ENCODE measurements at places on chromosomes 2 and 18.

GRCh38 chr2:28168376-28168775 lies 224.3 kb upstream of the FOSL2 start:
- DNase-seq = no peak

GRCh38 chr2:128237081-128237534 lies 81.6 kb downstream of the HS6ST1 start:
- DNase-seq = no peak

DNA sequence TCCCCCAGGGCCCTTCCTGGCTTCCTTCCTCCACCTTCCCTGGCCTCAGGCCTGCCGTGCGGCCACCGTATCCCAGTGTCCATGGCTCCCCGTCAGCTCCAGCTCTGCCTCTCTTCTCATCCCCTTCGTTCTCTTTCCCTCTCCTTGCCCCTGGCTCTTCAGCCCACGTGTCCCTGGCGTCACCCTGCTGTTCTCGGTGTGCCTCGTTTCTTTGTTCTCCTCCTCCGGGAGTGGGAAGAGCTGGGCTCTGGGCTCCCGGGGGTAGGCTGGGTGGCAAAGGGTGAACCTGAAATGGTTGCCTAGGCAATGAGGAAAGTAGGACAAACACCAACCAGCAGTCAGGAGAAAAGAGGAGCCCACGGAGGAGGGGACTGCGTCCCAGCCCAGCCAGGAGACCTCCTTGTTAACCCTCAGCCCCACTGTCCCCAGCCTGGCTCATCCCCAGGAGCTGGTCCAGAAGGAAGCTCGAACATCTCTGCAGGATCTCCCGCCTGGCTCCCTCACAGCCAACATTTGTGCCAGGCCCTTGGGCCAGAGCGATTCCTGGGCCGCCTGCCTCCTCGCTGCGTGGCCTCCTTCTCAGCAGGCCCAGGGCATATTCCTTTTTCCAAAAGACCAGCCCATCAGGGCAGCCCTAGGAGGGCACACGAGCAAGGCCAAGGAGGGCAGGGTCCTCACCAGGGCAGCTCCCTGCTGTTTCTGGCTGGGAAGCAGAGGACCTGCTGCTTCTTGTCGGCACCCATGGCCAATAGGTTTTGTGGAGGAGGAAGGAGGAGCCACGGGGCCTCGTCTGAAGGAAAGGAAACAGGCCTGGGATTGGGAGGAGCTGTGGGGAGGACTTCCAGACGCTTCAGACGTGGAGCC lies 30.9 kb upstream of the DNMT3A start:
- no peak for DNase-seq

- no peak for DNase-seq
Measured at GRCh38 chr2:50178050-50178449, 853.9 kb downstream of the NRXN1 start.

- no peak for DNase-seq
Measured at GRCh38 chr2:192123847-192124246, 70.9 kb downstream of the TMEFF2 start.

GRCh38 chr2:75311521-75311920 lies 112.2 kb upstream of the TACR1 start:
- no peak for DNase-seq

DNA sequence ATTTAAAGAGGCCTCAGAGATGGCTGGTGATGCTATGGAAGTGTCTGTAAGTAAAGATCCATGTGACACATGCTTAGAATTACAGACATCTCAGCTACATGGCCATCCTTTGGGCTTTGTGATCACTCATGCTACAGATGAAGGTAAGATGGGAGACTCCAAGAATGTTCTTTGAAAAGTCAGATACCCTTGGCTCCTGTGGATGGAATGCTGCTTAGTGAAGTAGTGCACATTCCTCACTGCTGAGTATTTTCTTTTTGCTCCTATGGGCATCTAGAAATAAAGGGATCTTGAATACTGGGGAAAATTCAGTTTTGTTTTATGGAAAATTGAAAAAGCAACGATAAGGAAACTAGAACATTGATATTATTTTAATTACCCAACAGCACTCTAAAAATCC lies 55.2 kb upstream of the REV1 start:
- DNase-seq = no peak

DNA sequence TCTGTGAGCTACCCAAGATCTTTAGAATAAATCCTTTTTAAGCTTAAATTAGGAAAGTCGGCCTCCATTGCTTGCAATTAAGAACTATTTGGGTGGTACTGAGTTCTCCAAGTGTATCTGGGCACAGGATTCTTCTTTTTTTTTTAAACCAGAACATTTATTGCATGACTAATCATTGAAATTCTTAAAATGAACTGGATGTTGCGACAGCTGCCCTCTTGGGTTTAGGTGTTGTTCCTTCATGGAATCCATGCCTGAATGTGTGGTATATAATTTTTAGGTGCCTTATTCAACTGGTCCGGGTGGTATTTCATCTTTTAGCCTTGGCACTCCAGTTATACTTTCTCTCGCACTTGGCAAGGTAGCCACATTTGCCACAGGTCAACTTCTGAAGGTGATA lies 14.5 kb upstream of the KCNK3 start:
- DNase-seq = no peak

GRCh38 chr2:115011721-115012120 lies 569.3 kb downstream of the DPP10 start:
- DNase-seq = no peak

- DNase-seq = no peak
Measured at GRCh38 chr18:7532942-7533341, 34.2 kb upstream of the PTPRM start.

DNA sequence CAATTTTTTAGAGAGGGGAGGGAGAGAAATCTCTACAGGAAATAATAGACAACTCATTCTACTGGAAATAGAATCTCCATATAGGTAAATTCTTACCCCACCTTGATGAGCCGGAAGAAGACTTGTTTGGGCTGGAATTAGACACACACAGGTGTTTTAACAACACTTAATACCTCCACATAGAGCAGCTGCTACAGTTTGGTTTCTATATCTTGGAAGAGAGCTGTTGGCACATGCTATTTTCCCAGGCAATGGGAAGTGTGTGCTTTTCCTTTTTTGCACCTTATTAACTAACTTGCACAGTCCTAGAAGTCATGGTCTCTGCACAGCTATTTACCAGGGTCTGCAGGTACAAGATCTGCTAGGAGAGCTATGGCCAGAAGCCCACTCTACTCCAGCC lies 73.7 kb downstream of the SATB2 start:
- DNase-seq = no peak

- no peak for DNase-seq
Measured at GRCh38 chr2:30631051-30631671, 176.1 kb downstream of the CAPN13 start.

DNA sequence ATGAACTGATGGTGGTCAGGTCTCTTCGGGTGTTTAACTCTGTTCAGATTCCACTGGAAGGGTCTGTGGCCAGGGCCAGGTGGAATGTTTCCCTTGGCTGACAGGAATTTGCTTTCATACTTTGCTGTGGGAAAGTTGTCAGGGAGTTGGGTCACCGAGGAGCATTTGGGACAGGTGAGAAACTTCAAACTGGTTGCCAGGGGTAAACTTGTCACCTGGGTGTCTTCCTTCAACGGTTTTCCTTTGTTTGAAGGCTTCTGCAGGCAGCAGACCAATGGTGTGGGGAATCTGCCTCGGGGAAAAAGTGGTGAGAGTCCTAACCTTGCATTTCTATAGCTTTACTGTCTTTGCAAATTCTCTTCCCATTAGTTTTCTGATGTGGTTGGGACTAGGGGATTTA lies 92.2 kb downstream of the TGFA start:
- no peak for DNase-seq

DNA sequence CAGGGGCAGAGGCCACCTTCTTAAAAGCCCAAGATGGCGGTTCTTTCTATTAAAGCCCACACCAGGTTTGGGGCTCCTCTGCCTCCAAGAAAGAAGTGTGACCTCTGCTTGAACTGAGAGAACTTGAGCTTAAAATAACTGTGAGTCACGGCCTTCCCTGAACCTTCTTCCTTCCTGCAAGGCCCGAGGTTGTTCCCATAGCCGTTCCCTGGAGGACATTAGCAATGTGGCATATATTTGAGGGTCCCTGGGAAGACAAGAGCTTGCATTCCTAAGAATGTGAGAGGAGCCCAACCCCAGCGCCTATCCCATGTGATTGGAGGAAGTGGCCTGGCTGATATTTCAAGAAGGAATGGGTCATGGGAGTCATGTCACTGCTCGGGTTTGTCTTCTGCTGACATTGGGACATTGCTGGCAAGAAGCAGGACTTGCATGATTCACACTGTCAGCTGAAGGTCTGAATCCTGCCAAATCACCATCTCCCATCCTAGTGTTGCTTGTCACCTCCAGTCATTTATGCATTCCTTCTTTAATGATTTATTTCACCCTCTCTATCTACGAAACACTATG lies 168.1 kb downstream of the TRIB2 start:
- DNase-seq = peak; percentile 19

GRCh38 chr2:145757503-145758246 lies 1237.8 kb upstream of the ZEB2 start:
- no peak for DNase-seq

GRCh38 chr2:10022966-10023662 lies 20.2 kb upstream of the KLF11 start:
- DNase-seq = no peak

GRCh38 chr2:64019083-64019974 lies at the start of gene VPS54:
Gene VPS54, minus strand, starts transcription at chr2:64019428. Its CDS starts 35,429 bp downstream, at chr2:63983999.
- DNase-seq = peak; percentile 21

- DNase-seq = no peak
Measured at GRCh38 chr18:12310762-12311161, 2.7 kb downstream of the TUBB6 start.

GRCh38 chr2:171800639-171801038 lies 93.4 kb downstream of the SLC25A12 start:
- no peak for DNase-seq

GRCh38 chr2:64289737-64290136 lies 145.5 kb upstream of the PELI1 start:
- no peak for DNase-seq

DNA sequence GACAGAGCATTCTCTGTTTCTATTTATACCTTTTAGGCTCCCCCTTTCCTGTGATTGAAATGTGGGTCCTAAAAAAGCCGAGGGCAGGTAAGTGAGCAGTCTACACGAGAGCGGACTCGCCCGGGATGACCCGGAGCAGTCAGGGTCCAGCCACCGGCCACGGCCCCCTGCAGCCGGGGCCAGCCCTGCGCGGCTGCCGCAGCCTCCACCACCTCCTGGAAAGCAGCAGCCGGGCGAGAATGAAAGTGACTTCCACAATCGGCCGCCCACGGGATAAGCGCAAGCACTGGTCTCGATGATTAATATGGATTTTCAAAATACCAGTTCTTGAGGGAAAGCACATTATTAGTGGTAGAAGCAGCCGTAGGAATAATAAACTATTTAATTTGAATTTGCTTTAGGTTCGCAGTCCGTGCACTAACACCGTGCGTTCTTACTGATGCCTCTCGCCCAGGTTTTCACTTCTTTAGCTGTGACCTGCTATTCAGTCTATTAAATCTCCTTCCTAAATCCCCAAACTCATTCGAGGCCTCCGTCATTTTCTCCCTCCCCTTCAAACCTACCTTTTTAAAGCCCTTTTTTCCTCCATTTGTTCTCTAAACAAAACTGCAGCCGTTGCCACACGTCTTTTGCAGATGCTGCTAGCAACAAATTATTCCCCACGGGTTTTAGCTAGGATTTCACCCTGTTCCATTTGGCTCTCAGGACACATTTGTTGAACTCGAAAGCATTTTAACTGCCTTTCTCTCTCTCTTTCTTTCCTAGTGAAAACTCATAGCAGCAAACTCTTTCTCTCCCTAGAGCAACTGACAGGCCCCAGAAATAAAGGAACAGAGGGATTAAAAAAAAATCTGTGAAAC lies 1015.1 kb upstream of the PIK3C3 start:
- no peak for DNase-seq

DNA sequence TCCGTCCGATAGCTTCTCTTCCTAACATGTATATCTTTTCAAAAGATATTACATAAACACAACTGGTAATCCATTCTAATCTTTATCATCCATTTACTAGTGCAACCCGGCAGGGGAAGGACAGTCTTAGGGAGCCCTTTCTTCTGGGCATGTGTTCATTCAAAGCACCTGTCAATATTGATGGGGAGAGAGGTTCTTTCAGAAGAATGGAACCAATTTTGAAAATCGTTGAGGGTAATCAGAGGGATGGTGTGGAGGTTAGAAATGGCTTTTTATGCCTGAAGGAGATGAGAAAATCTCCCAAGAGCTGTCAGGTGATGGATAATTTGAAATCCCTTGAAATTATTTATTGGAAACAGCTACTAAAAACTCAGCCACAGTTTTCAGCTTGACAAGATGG lies 561.9 kb upstream of the DCC start:
- no peak for DNase-seq

Data from amniotic stem cell (primary cell).